Activated gamma-delta T cell treated with anti-CD3 and anti-CD28 coated beads, Interleukin-2, amount 50 U/mL, for 16 hours (primary cell): ENCODE measurements at places on chromosomes 3 and 15.

- no peak for DNase-seq
These were observed 57.3 kb upstream of the PLSCR4 start for GRCh38 chr3:146308222-146308621.

DNA sequence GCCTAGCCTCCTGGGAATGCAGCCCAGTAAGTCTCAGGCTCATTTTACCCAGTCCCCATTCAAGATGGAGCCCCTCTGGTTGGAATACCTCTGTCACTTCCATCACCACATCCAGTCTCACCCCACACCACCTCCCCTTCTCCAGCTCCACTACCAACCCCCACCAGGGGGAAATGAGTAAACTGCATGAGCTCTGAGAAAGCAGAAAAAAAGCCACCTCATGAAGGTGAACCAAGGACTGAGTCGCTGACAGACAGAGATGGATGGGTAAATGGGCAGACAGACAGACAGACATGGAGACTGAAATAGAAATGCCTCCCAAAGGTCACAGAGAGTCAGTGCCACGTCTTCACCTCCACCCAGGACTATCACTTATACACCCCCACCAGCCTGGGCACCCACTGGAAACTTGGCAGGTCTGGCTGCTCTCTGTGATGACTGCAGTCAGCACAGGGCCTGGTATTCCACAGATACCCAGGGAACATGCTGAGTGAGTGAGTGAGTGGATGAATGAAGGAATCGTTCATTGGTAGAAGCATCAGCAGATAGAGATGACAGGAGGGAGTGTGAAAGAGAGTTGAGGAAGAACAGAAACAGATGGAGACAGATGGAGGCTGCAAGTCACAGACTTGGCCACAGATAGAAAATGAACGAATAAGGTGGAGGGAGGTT, 4.9 kb upstream of the LOXL1 start:
- DNase-seq: no peak

DNA sequence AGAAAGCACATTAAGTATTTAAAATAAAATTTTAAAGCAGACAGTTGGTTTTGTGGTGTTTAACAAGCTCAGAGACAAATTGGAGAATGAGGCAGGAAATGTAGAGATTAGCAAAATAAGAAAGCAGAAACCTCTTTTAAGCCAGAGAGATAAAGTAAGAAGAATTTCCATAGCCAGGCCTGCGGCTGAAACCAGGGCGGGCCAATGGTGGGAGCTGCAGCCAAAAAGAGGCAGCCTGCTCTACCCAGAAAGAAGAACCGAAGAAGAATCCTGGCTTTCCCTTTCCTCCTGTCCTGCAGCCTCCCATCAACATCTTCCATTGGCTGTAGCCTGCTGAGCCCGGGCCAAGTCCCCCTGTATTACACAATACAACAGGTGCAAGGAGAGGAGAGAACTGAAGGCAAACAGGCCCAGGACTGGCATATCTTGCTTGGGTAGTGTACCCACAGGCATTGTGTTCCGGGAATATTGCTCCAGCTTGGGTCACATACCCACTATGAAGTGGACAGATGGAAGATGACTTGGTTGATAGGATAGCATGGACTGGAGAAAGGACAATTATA, 11.5 kb upstream of the TFG start:
- DNase-seq: no peak

GRCh38 chr15:90789462-90789861, 72.3 kb downstream of the BLM start:
- DNase-seq: no peak

- DNase-seq: no peak
These were observed 107.6 kb downstream of the LRRK1 start for GRCh38 chr15:101026656-101027272.

DNA sequence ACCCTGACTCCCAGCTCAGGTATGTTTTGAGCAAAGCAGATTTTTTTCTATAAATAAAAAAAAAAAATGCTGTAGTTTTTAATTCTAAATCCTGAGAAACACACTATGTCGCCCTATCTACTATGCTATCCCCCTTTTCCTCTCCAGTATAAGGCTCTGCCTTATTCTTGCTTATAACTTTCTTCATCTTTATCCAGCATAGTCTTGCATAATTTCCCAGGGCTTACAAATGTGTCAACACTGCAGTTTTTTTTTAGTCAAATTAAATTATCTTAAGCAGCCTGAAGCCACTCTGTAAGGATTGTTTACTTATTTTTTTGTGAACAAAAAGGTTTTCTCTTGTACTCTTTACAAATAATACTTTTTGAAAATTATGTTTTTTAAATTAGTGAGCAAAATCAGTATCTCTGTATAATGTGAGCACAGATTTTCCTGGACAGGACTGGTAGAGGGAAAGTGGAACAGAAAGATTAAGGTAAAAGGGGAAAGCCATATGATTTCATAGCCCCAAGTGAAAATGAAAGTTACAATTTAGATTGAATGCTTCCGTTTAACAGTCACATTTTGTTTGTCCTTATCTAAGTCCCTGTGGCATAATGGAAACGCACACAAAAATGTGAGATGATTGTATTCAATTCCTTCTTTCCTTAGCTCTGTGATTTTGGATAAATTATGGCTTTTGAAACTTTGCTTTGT, 5.6 kb upstream of the PYDC2 start:
- no peak for DNase-seq

- no peak for DNase-seq
These were observed 42.4 kb upstream of the RHO start for GRCh38 chr3:129485721-129486663.

DNA sequence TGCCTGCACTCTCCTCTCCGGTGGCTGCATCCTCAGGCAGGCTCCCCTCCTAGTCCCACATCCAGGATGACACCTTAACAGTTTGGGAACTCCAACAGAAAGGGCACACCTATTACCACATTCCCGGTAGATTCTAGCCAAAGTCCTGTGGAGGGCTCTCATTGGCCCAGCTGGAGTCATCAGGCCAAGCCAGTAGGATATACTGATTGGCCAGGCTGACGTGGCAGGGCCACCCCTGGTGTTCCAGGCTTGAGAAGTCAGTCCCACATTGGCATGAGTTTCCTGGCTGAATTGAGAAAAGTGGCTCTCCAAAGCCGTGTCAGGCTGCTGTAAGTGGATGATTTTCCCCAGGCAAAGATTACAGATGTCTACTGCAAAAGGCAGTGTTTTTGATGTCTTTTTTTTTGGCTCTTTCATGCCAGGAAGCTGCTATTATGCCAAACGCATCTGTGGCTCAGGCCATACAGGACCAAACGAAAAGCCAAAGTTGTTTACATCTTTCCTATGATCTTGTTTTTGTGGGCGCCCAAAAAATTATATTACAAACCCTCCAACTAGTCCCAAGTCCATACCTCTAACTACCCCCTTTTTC, 6.6 kb upstream of the BLM start:
- DNase-seq: no peak

GRCh38 chr15:78429477-78429876, 8.5 kb upstream of the IREB2 start:
- no peak for DNase-seq

DNA sequence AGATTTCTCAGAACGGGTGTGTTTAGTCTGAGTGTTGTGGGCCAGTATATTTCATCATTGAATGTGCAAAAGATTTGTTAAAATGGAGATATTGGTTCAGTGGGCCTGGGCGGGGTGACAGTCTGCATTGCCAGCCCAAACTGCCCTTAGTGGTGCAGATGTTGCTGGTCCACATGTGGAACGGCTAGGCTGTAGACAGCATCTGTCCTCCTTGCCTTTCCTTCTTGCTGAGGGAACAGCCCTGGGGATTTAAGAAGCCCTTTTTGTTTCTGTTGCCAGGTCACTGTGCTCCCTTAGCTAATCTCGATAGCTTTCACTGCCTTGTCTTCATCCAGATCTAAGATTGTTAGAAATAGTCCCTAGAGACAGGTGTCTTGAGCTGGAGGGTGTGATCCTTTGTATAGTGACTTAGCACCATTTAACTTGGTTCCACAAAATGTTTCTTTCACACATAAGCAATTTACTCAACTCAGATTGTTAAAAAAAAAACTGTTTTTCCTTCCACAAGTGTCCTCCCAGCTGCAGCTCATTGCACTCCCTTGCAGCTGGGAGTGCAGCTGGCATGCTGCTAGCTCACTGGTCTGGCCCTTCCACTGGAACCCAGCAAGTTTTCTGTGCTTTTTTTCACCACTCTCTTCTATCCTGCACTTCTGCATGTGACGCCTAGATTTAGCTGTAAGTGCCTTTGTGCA, 37.5 kb downstream of the GAP43 start:
- DNase-seq: no peak

GRCh38 chr3:3559786-3560185, 239.4 kb upstream of the LRRN1 start:
- DNase-seq: no peak

- no peak for DNase-seq
These were observed 244.5 kb downstream of the CD47 start for GRCh38 chr3:107846279-107846852.

DNA sequence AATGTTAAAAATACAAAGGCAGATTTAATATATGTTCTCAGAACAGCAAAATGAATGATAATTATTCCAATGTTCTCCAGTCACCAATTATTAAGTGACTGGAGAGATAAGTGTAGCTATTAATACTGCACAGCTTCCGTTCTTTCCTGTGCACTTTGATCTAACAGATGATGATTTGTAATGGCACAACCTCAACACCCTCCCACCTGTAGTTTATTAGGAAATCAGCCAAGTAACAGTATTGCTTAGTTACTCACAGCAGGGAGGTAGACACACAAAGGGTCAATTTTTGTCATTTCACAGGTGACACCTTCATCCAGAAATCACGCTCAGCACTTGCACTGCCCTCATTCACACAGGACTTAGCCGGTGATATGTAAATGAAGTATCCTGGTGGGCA, 688.1 kb downstream of the EPHA3 start:
- DNase-seq: no peak

DNA sequence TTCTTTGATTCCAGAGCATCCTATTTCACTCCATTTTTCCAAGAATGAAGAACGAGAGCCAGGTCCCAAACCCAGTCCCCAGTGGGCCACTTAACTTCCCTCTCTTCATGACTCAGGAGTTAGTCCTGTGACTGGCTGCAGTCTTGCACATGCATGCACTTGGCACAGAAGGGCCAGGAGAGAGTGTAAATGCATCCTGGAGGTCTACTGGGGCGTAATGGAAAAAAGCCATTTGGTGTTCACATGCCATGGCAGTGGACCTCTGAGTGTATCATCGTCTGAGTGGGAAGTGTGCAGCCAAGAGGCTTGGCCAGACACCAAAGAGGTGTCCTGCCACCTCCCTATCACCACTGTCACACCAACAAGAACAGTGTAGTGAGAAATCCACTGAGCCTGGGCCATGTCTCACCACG, 15.1 kb upstream of the RFTN1 start:
- no peak for DNase-seq

- DNase-seq: no peak
These were observed 218.0 kb downstream of the WNT5A start for GRCh38 chr3:55269096-55269495.

GRCh38 chr3:39315420-39315819, 14.1 kb upstream of the CCR8 start:
- DNase-seq: no peak

DNA sequence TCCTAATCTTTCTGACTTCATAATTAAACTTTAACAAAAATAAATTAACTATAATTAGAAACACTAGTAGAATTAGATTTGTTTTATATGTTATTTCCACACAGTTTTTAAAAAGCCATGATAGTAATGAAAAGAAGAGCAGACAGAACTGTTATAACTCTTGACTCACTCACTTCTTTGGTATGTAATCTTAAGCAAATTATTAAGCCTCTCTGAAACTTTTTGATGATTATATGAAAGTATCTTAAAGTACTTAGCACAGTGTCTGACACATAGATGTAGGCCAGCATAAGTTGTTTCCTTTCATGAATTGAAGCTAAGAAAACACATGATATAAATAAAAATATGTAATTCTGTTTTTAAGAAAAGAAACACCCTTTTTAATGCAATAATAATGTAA, 123.6 kb upstream of the MLF1 start:
- no peak for DNase-seq

DNA sequence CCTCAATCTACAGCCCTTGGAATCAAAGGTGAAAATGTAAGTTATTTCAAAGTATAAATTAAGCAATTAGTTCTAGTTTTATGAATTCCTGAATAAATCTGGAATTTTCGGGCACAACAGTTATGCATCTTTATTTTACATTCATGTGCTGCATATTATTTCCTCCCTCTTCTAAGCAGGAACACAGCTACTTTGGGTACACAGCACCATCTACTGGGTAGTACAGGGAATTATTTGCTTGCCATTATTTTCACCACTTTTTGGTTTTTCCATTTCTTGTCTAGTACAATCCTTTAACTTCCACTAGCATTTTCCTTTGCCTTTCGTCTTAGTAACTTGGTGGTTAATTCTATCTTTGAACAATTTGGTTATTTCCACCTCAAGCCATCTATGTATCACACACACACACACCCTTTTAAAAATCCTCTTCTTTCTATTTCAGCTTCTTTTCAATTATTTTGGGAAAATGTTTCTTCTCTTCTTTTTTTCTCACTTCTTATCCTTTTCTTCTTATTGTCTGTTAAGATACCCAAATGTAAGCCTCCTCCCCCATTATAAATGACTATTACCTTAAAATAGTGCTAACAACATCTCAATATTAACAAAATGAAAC, 451.0 kb downstream of the MFSD1 start:
- no peak for DNase-seq

- no peak for DNase-seq
These were observed 331.2 kb upstream of the DCBLD2 start for GRCh38 chr3:99232696-99233095.

DNA sequence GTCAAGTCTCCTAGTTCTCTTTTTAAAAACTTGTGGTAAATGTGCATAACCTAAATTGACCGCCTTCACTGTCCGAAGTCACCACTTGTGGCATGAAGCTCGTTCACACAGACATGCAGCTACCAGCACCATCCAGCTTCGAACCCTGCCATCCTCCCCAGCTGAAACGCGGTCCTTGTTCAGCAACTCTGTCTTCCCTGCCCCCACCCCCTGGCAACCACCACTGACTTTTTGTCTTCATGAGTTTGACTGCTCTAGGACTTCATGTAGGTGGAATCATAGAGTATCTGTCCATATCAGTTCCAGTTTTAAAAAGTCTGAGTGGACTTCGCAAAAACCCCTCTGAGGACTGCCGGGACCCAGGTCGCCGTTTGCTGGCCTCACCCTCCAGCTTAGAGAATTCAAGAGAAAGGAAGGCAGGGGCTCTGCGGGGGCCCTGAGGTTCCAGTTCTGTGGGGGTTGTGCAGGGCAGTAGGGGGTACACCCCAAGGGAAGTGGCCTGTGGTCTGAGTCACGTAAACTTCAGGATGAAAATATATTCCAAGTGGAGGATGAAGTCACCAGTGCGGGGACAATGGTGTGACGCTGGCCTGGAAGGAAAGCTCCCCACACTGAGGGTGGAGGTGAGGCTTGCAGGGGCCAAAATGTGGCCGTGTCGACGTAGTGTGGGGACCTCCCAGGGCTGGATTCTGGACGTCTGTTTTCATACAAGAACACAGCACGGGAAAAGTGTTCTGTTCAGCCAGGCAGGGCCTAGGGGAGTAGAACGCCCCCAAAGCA, 67.6 kb downstream of the ABTB1 start:
- DNase-seq: no peak

- no peak for DNase-seq
These were observed 103.7 kb downstream of the PDZRN3 start for GRCh38 chr3:73520931-73521461.
